ENCODE measurements at places on chromosomes 12 and 14. TPM values are rescaled to one million over a fixed set of nuclear protein-coding genes. Genes with fewer than 3 reads are reported as not detected.

MANSC1 gene
- total RNA-seq, result 59.0 TPM

DNA sequence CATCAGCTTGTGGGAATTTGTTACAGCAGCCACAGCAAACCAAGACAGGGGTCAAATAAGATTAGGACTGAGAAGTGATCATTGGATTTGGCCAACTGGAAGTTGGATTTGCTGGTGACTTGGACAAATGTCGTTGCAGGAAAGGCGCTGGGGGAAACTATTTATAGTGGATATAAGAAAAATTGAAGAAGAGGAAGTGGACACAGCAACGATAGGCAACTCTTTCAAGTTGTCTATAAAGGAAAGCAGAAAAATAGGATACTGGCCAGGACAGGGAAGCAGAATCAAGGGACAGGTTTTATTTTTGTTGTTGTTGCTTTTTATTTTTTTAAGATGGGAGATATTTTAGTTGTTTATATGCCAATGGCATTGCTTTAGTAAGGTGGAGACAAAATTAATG lies 56.2 kb upstream of the RTRAF start:
- no peak for DNase-seq

DNA sequence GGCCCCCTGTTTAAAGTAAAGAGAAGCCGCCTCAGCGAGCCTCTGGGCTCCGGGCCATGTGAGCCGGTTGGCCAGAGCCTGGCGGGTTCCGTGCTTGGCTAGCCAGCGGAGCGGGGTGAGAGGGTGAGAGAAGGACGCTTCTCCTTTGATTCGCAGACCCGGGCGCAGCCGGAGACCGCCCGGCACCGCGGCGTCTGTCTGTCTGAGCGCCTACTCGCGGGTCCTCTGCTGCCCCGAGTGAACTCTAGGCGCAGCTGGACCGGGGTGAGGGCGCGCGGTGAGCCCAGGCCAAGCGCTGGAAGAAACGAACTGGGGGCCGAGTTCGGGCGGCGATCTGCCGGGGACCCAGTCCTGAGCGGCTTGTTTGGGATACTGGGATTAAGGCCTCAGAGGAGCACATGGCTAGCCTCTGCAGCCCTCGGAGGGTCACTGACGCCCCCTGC lies 41.4 kb upstream of the TBX5 start:
- peak; percentile 54 for DNase-seq

TUNAR gene
- not detected for total RNA-seq

GRCh38 chr12:26918321-26919215 lies 19.2 kb downstream of the INTS13 start:
- DNase-seq, result no peak

GRCh38 chr14:31440280-31440679 lies 17.0 kb downstream of the DTD2 start:
- DNase-seq, result no peak

DNA sequence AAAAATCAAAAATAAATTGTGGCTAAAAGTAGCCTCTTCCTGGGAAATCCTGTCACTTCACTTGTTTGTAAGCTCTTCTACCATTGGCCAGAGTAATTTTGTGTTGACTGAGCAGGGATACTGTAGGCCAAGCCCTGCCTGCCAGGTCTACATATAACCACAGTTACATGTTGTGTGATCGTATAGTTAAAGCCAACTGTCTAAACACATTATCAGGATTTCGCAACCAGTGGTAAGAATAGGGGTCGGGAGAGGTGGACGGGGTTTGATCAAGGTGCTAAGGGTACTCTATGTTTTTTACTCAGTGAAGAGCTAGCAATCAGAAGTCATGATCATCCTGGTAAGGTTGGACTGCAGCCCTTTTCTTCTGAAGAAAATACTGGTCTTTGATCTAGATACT lies 13.4 kb downstream of the ANKRD13A start:
- no peak for DNase-seq

- peak; percentile 17 for DNase-seq
These were observed 579 bp upstream of the CLMN start for GRCh38 chr14:95320078-95320895.

CKB gene
- total RNA-seq, result 190 TPM

KRT74 gene
- not detected for total RNA-seq

DNA sequence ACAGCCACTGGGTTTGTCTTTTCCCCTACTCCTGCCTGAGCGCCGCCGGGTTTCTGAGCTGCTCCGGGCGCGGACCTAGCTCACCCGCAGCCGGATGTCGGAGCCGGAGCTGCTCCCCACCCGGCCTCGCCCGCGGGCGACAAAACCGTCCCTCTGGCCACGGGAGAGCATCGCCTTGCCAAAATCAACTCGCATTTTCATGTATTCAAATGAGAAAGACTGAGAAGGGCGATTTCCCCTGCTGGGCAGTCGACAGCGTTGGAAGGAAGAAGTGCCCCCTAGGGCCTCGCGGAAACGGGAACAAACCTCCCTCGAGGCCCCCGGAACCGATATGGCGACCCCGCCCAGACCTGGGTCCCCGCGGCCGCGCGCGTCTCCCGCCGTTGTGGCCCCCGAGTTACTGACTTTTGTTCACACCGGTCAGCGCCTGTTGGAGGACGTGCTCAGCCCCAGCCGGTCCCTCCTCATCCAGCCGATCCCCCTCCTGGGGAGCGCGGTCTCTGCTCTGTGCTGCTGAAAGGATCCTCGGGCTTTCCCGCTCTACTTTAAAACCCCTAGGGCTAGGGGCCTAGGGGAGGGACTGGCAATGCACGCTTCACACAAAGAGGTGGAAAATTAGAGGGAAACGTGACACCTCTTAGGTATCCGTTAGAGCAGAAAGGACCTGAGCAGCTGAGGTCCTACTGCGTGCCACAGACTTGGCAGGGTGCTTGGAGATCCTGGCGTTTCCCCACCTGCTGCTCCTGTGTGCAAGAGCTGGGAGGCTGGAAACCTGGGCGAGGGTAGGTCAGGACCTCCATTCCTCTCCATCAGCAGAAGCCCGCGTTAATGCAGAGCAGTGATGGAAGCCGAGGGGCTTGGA lies 4.3 kb downstream of the TTC6 start:
- no peak for DNase-seq

KRT86 gene
- 0.39 TPM for total RNA-seq

DNA sequence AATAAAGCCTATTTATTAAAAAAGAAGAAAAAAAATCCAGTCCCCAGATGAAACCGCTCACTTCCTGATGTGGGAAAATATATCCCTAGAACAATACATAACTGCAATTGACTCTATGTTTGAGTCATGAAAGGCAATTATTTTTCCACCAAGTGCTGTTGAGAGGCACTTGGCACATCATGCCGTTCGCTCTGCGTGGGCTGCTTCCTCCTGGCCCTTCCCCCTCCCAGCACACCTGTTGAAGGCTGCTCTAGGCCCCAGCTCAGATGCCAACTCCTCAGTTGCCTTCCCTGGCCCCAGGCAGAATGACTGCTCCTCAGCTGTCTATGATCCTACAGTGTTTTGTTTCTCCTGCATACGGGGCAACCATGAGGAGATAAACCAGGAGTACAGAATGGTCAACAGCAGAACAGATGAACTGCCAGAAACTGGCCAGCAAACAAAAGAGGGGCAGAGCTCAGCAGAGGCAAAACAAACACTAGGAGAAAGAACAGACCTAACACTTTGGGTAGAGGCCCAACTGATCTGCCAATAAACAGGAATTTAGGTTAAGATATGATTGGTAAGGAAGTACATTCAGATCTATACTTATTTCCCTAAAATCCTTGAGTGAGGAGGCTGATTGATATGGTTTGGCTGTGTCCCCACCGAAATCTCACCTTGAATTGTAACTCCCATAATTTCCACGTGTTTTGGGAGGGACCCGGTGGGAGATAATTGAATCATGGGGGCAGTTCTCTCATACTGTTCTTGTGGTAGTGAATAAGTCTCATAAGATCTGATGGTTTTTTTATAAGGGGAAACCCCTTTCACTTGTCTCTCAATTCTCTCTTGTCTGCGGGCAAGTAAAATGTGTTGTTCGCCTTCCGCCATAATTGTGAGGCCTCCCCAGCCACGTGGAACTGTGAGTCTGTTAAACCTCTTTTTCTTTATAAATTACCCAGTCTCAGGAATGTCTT lies 58.6 kb downstream of the SLC38A1 start:
- DNase-seq, result peak; percentile 82

GRCh38 chr14:102774391-102775153 lies 2.7 kb upstream of the TRAF3 start:
- DNase-seq, result peak; percentile 67
